Inflammatory macrophage treated with lipopolysaccharide for 1 hour (primary cell): ENCODE measurements at places on chromosomes 11 and 22.
A peak's percentile ranks its signal among the peaks of the same experiment; 100 is the strongest.

DNA sequence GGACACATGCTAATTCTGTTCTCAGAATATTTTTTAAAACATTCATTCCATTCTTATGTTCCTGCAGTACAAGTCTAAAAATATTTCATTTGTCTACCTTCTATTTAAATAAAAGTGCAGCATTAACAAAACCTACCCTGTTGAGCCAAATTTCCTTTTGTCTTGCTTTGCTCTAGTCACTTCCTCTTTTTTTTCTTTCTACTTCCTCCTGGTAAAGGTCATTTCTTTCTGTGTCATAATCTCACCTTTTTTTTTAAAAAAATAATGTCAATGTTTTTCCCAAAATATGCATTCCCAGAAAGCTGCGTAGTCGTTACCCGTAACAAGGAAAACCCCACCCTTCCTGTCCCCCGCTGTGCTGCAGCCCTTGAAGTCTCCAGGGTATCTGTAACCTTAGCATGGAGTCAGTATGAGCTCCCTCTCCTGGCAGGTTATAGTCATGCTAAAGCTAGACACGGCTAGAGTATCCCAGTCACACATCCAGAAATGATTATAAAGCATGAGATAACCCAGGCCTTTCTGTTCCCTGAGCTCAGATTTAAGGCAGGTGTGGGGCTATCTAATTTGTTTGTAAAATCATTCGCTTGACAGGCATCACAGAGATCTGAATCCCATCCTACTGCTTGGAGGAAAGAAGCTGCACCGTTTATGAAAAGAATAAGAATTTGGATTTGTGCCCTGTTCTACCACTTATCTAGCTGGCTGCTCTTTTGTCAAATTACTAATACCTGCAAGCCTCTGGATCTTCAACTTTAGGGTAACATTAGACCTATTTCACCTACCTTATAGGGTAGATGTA, 51.1 kb upstream of the EED start:
- DNase-seq: peak; percentile 70

DNA sequence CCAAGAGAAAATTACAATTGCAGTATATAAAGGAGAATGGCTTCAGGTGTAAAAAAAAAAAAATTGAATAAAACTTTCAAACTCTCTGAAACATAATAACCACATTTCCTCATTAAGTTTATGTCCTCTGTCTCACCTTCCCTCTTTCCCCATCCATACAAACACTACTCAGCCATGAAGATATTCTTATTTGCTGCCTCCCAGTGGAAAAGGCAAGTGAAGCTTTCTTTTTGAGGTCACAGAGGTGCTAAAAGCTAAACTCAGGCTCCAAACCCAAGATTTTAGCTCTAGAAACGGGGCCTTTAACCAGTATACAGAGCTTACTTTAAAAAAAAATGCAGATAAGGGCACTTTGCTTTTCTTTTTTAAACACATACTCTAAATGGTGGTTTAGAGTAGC, 1568.5 kb downstream of the FAM181B start:
- no peak for DNase-seq

DNA sequence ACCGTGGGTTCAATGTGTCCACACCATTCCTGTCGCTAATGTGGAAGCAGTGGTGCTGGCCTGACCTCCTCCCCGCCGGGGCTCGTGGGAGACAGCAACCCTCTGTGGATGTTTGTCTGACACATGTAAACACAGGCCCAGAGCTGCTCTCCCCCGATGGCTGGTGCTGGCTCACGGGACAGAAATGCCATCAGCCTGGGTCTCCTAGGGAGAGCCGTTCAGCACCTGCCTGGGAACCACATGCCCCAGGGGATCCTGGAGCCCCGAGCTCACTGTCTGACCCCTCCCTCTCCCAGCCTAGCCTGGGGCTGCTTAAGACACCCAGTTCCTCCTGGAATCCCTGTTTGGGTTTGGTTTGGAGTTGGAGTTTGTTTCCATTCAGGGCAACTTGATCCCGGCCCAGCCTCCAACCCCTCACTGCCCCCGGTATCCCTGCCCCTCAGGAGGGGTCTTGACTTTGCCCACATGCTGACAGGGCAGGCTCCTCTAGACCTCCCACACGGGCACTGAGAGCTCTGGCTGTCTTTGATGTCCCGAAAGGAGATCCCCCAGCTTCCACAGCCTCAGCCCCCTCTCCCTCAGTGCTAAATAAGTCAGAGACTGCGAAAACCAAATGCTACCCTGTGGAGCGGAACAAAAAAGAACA, 50.9 kb upstream of the WNT11 start:
- DNase-seq: no peak

GRCh38 chr11:47271961-47272661, 2.2 kb downstream of the MADD start:
- no peak for DNase-seq

GRCh38 chr11:18012122-18012905, 533 bp downstream of the SERGEF start:
- DNase-seq: no peak

- no peak for DNase-seq
Observed at GRCh38 chr22:27596133-27596870, 205.3 kb downstream of the MN1 start.

DNA sequence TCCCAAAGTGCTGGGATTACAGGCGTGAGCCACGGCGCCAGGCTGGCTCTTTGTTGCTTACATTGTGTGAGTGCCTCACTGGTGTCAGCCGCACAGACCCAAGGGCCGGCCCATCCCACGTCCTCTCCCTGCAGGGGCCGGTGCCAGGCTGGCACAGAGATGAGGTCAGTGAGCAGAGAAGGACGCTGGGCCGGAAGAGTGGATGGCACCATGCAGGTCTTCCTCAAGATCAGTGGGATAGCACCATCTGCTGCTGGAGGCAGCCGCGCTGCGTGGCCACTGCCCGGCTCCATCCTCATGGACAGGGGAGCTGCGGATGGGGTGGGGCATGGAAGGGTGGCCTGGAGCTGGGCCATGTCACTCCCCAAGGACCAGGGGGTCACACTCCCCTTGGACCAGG, 22.0 kb upstream of the FGF4 start:
- DNase-seq: no peak

DNA sequence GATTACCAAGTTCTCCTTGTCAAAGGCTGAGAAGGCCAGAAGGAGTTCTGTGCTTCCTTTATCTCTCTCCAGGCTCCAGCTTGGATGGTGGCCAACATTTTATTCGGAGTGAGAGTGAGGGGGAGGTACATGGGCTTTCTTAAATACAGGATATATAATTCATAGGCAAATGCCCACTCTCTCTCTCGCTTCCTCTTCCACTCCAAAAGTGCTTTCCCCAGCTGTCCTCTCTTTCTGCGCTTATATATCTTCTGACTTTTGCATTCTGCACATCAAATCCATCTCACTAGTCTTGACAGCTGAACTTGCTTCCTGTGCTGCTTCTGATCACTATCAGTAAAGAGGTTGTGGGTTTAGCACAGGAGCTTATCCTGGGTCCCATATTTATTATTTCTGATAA, 125.4 kb upstream of the ARHGAP20 start:
- DNase-seq: no peak

DNA sequence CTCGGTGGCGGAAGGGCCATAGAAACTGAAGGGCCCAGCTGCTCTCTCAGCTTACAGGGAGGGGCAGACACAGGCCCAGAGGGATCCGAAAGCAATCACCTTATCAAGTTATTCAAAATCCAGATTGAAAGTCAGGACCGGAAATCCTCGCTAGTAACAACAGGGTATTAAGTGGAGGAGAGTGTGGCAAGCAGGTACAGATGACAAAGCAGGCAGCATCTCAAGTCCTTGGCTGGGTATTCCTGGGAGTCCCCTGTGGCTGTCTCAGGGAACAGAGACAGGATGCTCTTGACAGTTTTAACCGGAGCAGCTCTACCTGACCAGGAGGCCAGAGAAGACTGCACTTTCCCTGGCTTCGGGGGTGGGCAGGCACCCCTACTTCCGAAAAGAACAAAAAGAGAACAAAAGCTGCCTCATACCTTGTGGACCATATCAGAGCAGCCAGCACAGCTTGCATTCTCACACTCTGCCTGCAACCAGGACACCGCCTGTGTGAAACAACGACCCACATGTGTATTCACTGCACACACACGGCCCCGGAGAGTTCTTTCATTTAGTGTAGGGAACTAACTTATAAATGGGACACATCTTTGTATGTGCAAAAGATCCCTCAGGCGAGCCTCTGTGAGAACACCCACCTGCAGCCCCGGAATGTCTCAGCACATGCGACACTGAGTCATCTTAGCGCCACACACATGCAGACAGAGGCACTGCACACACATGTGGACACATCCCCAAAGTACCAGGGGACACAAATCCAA, 78.3 kb downstream of the MICAL3 start:
- no peak for DNase-seq

GRCh38 chr11:44034639-44035038, 13.1 kb upstream of the ACCSL start:
- peak; percentile 13 for DNase-seq

GRCh38 chr11:120840661-120841060, 183.2 kb upstream of the TBCEL start:
- DNase-seq: no peak

GRCh38 chr11:298406-299065, 790 bp downstream of the IFITM5 start:
- DNase-seq: no peak
